ENCODE measurements at places on chromosomes 5 and 9.

DNA sequence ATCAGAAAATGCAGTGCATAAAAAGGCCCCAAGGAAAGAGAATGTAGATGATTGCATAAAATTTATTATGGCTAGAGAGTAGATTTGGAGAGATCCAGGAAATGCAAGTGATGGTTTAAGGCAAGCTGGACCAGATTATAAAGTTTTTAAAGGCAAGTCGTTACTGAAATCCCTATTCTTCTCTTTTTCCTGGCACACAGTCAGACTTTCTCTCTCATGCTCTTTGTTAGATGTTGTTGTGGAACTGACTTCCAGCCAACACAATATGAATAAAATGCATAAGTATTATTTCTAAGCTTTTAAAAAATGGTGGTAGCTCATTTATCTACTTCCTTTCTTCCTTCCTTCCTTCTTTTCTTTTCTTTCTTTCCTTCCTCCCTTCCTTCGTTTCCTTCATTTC is 1085.4 kb upstream of the CDH6 start:
- no peak for DNase-seq

- DNase-seq, result no peak
Observed at GRCh38 chr9:114893221-114894010, 37.0 kb downstream of the TNFSF8 start.

- no peak for DNase-seq
Observed at GRCh38 chr5:169185626-169186025, 115.3 kb downstream of the SLIT3 start.

DNA sequence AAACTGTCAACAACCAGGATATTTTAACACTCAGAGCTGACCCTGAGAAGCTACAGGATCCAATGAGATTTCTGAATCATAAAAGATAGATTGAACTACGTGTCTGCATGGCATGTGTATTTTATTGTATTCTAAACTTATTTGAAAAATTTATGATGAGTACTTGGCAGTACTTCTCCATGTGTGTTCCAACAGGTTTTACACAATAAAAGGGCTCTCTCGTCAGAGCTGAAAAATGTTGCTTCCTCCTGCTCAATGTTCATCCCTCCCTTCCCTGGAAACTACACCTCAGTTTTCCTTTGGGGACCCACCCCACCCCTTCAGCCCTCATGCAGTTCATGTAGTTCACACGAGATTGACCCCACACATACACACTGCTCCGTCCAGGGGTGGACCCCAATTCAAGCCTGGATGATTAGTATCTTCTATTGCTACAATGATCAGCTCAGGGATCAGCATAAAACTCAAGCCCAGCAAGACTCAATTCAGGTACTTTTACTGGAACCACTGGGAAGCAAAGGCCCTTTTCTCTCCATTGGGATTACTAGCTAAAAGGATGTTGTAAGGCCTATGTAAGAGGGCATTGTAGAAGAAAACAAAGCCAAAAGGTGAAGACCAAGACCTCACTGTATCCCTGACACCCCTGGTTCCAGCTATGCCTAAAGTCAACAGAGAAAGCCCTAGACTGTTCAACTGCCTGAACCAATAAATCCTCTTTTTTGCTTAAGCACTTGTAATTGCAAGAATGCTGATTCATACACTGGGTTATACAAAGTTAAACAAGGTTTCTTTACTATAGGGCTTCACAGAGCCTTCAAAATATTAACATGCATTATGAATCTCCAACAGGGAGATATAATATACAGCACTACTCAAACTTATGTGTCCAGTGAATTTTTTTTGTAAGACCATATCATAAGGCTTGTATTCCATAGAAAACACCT is 112.6 kb downstream of the SAXO1 start:
- no peak for DNase-seq

DNA sequence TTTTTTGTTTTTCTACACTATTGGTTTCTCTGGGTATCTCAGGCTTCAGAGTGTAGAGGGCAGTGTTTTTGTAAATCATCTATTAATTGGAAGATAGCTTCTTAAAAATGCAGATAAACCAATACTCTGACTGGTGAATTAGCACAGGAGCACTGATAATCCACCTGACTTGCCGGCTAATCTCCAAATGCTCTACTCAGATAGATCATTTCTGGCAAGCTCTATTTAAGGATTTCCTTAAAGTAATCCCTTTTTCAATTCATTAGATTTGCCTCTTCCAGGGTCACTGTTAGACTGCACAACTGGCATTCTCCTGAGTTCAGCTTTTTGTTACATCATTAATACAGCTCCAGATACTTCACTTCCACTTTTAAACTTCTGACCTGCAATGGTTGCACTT is 1390.3 kb upstream of the NUDT12 start:
- DNase-seq, result no peak

DNA sequence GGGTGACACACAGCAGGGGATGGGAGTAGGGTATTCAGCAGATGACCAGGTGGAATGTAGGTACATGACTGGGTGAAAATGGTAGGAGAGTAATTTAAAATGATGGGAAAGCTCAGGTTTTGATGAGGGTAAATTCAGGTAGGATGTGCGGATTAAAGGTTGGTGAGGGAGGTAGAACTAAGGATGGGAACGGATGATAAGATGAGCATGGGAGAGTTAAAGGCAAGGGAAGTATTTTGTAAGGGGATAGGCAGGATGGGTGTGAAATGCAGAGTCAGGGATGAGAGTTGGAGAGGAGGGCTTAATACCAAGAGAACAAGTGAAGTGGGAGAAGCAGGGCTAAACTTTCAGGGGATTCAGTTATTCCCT is 1.5 kb downstream of the TLN1 start:
- DNase-seq, result no peak

DNA sequence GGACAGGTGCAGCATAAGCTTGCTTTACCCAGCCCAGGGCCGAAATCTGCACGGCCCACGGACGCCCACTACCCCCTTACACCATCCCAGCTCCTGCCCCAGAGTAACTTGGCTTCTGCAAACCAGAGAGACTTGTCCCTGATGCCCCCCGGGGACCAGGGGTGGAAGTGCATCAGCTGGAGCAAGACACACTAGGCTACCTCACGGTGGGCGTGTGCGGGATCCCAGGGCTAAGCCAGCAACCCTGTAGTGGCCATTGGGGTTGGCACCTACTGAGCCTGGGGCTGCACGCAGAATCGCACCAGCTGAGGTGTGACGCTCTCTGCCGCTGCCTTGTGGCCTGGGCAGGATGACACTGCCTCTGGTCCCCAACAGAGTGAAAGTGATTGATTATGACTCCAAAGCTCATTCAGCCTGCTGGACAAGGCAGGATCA is 6.1 kb upstream of the ZNF79 start:
- DNase-seq, result no peak

DNA sequence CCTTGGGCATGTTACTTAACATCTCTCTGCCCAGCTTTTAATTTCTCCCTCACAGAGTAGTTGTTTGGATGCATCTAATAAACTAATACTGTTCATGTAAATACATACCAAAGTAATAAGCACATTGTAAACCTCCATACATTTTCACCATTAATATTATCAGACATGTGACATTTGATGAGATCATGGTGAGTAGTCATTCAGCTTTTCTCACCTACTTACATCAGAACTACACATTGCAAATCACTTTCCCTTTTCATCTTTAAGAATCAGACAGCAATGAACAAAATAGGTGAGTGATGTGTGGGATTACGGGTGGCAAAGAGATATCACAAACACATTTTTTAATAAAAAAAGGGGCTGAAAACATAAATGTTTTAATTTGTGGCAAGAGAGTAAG is 89.3 kb downstream of the JAKMIP2 start:
- no peak for DNase-seq

GRCh38 chr5:41057231-41057630 is 13.9 kb downstream of the MROH2B start:
- DNase-seq, result no peak

- no peak for DNase-seq
Observed at GRCh38 chr5:125467222-125467621, 720.8 kb upstream of the ZNF608 start.

- peak; percentile 99 for DNase-seq
Observed at GRCh38 chr9:68970151-68970550, 43.8 kb downstream of the PRKACG start.

- no peak for DNase-seq
Observed at GRCh38 chr5:133890776-133891280, 77.6 kb downstream of the C5orf15 start.

DNA sequence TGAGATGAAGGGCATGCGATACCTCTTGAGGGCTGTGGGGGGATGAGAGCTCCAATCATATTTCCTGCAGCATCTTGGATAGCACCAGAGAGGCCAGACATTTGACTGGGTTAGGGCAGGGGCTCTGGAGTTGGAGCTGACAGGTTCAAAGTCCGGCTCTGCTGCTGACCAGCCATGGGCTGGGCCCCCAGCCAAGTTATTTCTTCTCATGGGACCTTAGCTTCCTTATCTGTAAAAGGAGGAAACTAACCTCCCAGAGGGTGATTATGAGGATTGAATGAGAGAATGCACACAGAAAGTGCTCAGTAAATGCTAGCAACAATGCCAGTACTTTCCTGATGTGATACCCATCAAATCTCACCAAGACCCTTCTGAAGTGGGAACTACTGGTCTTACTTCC is 65.2 kb upstream of the SLC25A51 start:
- DNase-seq, result no peak

DNA sequence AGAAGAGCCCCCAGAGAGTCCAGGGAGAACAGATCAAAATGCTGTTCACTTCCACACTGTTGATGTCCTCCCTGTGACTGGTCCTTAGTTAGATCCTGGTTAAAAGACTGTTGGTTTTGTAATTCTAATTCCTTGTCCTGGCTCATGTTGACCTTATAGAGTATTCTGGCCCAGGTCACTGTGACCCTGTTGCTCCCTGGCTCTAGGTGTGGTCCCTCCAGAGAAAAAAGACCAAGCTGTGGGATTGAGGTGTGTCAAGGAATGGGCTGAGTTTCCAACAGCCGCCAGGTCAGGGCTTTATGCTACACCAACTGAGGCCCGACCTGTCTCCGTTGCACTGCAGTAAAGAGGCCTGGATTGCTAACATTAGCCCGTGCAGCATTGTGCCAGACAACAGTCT is 241.0 kb upstream of the MSX2 start:
- DNase-seq, result no peak

DNA sequence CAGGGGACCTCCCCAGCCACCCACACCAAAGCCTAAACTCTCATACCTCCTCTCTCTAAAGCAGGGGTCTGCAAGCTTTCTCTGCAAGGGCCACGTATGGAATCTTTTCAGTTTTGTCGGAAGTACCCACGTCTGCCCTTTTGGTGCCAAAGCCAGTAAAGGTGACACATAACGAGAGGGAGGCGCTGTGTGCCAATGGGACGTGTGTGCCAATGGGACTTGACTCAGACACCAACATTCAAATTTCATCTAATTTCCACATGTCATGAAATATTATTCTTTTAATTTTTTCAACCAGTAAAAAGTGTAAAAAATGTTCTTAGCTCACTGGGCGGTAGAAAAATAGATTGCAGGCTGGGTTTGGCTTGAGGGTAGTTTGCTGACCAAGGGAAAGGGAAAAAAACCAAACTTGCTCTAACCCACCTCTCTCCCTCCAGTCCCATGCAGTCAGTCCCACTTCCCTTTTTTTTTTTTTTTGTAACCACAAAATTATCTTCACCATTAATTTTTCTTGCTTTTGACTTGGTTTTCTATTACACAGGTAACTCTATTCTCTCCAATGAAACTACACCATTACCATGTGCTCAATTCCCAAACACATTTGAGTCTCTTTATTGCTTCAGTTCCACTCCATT is 25.5 kb downstream of the OR2V1 start:
- DNase-seq, result no peak

DNA sequence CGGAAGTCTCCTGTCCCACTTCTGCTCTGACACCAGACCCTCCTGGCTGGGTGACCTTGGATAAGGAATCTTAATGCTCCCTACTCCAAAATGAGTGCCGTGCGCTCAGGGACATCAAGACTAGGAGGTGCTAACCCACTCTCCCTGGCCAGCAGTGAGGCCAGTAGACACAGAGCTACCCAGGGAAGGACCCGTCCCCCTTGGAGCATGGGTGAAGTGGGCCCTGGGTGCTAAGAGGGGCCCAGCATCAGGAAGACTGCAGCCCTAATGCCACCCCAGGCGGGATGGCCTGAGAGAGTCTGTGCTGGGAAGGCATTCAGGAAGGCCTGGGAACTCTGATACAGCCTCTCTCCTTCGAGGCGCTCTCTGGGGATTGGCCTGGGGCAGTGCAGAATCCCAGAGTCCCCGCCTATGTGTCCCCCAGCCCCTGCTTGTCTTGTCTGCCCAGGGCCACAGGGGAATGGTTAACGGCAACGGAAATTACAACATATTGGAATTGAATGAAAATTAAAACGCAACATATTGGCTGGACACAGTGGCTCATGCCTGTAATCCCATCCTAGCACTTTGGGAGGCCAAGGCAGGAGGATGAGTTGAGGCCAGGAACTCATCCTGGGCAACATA is 29.7 kb upstream of the RNU6ATAC start:
- no peak for DNase-seq

DNA sequence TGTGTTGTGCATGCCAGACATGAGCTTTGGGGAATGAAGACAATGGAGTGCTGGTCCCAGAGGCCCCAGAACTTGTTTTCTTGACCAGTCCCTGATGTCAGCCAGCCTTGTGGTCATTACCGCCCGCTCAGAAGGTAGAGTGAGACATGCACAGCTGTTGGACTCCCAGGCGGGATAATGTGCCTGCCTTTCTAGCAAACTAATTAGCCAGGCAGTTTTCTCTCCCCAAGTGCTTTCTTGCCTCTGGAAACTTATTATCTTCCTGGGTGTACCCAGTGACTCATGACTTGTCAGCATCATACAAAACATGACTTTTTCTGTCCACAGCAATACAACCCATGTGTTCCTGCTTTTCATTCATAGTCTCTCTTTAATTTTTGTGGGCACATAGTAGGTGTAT is 131.1 kb downstream of the RMI1 start:
- DNase-seq, result no peak

DNA sequence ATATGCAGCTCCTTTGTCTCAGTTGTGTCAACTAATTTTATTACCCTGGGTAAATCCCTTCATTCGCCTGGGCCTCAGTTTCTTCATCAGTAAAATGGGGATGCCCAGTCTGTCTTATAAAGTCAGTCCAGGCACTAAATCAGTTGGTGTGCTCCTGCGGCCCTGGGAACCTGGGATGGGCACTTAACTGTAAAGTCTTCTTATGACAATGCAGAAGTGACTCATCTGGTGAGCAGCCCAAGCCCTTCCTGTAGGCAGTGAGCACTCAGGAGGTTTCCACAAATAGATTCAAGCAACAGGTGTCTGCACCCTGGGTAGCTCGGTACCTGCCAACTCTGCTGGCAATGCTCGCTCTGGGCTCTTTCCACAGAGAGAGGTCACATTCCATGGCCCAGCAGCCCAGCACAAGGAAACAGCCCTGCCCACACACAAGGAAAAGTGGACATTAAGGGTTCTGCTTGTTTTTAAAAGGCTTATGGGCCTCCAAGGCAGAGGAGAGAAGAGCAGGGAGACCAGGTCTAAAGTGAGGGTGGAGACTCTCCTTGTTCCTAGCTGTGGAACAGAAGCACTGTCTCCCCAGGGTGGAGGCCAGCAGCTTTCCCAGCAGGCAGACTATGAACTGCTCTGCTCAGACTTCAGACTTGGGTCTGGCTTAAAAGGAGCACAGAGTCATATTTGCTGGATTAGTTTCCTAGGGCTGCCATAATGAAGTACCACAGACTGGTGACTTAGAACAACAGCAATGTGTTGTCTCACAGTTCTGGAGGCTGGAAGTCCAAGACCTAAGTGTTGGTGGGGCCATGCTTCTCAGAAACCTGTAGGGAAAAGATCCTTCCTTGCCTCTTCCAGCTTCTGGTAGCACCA is 89.7 kb upstream of the ADRA1B start:
- no peak for DNase-seq

- no peak for DNase-seq
Observed at GRCh38 chr9:72772661-72773060, 180.2 kb downstream of the ALDH1A1 start.
